Substantia nigra (tissue), 51 donors: ENCODE measurements at places on chromosomes 1 and 21.

GRCh38 chr1:167330601-167331293 lies 110.1 kb downstream of the POU2F1 start:
- no peak for DNase-seq

DNA sequence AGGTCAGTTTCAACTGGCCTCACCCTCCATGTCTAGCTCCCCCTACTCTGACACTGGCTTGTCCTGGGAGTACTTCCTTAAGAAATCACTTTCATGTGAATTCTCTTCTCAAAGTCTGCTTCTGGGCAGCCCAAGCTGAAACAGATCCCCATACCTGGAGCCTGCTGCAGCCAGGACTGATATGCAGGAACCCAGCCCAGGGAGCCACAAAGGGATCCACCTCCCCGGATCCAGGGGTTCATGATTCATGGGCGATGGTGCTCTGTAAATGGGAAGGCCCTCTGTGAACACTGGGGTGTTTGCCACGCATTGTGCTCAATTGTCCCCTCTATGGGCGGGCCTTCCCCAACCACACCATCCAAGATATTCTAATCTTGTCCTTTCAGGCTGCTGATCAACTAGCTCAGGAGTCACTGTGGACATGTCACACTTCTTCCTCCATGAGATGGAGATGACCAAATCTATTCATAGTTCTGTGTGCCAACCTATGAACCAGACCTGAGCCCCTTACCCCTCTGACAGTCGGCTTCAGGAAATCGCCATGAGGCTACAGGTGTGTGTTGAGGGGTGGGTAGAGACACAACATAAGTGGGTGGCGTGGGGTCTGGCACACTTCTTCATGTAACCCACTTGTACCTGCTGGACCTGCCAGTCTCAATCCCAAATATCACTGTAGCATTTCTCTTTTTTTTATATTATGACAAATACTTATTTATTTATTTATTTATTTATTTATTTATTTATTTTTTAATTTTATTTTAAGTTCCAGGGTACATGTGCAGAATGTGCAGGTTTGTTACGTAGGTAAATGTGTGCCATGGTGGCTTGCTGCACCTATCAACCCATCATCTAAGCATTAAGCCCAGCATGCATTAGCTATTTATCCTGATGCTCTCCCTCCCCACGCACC lies 41.8 kb downstream of the RUNX3 start:
- DNase-seq: no peak

GRCh38 chr1:116243333-116244054 lies 129.6 kb upstream of the ATP1A1 start:
- DNase-seq: no peak

GRCh38 chr21:16569679-16570078 lies 839.9 kb downstream of the USP25 start:
- DNase-seq: no peak

GRCh38 chr1:159982280-159982679 lies 28.2 kb upstream of the SLAMF9 start:
- DNase-seq: no peak

GRCh38 chr1:16464917-16465625 lies 24.5 kb downstream of the NECAP2 start:
- no peak for DNase-seq
